ENCODE measurements at places on chromosomes 1 and 21. TPM values are rescaled to one million over a fixed set of nuclear protein-coding genes. Genes with fewer than 3 reads are reported as not detected.

DNA sequence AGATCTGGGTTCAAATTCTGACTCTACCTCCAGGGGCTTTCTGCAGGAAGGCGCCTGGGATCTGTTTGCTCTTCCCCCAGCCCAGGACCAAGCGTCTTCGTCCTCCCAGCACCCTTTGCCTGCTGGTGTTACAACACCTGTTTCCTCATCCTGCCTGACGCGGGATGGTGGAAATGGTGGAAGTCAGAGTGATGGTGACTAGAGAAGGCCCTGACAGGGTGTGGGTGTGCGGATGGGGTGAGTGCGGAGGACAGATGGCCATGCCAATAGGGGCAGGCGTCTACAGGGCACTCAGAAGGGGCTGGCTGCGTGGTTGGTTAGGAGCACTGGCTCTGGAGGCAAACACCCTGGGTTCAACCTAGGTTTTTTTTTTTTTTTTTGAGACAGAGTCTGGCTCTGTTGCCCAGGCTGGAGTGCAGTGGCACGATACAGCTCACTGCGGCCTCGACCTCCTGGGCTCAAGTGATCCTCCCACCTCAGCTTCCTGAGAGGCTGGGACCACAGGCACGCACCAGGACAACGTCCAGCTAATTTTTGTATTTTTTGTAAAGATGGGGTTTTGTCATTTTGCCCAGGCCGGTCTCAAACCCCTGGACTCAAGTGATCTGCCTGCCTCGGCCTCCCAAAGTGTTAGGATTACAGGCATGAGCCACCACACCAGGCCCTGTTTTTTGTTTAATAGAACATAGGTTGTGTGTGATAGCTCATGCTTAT is 1.5 kb downstream of the THEMIS2 start:
- H3K36me3 ChIP-seq: no peaks in the 10 kb centered on the region
- no peaks in the 10 kb centered on the region for H3K27me3 ChIP-seq
- no peaks in the 10 kb centered on the region for H3K4me1 ChIP-seq
- no peak overlapping the region for H3K27ac ChIP-seq
- H3K4me3 ChIP-seq: no peak overlapping the region

DNA sequence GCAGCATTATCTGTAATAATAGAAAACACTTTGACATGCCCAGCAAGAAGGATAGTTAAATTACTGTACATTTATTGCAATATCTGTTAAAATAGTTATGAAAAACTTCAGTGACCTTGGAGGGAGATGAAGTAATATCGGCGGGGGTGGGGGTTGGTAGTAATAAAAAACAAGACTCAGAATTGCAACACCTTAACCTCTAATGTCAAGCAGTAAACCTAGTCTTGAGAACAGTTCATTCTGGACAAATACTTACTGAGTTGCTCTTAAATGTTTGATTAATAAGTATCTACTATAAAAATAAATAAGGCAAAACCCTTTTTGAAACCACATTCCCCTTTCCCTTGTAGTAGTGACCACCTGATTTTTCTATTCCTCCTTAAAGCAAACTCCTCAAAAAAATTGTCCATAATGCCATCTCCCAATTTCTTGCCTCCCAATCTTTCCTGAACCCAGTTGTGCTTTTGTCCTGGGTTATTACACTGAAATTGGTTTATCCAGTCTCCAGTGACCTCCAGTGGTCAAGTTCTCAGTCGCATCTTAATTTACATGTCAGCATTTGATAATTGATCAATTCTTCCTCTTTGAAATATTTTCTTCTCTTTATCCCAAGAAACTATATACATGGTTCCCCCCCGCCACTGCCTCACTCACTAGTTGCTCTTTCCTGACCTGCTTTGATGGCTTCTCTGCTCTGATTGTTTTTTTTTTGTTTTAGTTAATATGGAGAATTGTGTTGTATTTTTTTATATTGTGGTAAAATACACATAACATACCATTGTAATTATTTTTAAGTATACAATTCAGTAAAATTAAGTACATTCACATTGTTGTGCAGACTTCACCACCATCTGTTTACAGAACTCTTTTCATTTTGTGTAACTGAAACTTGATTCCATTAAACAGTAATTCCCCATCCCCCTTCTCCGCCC is 36.8 kb downstream of the RAP1A start:
- no peak overlapping the region for H3K4me3 ChIP-seq
- no peaks in the 10 kb centered on the region for H3K36me3 ChIP-seq
- no peaks in the 10 kb centered on the region for H3K4me1 ChIP-seq
- DNase-seq: peak; percentile 35
- no peak overlapping the region for H3K27ac ChIP-seq

DNA sequence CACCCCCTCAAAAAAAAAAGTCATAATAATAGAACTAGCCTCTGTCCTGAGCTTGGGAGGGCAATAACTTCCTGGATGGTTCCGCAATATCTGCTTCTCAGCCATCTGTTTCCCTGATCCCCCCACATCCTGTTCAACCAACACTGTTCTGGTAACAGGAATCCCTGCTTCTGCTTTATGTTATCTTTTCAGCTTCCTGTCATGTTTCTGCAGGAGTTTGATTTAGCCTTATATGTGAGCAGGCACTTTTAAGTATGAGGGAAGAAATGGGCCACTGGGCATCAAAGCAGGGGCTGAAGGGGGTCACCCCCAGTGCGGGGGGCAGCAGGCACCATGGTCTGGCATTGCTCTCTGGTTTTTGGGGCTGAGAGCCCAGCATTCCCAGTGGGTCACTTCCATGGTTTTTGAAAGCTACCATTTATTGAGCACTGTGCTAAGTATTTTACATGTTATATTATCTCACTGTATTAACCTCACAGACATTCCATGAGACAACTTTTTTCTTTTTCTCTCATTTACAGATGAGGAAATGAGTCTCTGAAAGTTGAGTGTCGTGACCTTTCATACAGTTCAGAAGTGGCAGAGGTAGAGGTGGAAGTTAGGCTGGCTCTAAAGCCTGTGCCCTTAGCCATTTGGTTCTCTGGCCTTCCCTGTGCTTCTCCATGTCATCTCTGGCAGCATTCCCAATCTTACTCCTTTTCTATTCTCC is 61.9 kb downstream of the DNTTIP2 start:
- no peaks in the 10 kb centered on the region for H3K27me3 ChIP-seq
- H3K4me1 ChIP-seq: peaks cover 7% of the 10 kb centered on the region
- H3K36me3 ChIP-seq: no peaks in the 10 kb centered on the region
- no peak overlapping the region for H3K4me3 ChIP-seq

- H3K27ac ChIP-seq: no peak overlapping the region
- H3K36me3 ChIP-seq: no peaks in the 10 kb centered on the region
- DNase-seq: no peak
- H3K4me1 ChIP-seq: peaks cover 14% of the 10 kb centered on the region
- no peaks in the 10 kb centered on the region for H3K27me3 ChIP-seq
Observed at GRCh38 chr1:25566176-25566729, 22.8 kb downstream of the LDLRAP1 start.

- peak overlapping the region; percentile 98 for H3K27ac ChIP-seq
- H3K27me3 ChIP-seq: no peaks in the 10 kb centered on the region
- peaks cover 32% of the 10 kb centered on the region for H3K4me1 ChIP-seq
- H3K4me3 ChIP-seq: peak overlapping the region; percentile 98
- peaks cover 9% of the 10 kb centered on the region for H3K36me3 ChIP-seq
Observed at GRCh38 chr1:94236630-94237290, 624 bp downstream of the ARHGAP29 start.

DNA sequence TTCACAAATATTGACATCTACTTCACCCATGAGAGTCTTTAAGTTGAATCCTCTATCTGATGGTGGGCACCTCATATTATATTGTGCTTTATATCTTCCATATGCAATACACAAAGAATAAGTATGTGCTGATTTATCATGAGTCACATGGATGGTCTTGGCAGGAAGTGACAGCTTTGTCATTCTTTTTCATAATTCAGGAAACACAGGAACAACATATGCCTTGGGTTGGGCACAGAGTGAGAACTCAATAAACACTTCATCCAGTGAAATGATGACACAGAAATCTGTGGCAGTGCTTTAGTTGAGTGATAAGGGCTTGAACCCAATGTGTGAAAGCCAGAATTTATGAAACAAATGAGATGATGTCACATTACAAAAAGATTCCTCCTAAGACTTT is 41.2 kb downstream of the GADD45A start:
- no peaks in the 10 kb centered on the region for H3K27me3 ChIP-seq
- H3K36me3 ChIP-seq: no peaks in the 10 kb centered on the region

DNA sequence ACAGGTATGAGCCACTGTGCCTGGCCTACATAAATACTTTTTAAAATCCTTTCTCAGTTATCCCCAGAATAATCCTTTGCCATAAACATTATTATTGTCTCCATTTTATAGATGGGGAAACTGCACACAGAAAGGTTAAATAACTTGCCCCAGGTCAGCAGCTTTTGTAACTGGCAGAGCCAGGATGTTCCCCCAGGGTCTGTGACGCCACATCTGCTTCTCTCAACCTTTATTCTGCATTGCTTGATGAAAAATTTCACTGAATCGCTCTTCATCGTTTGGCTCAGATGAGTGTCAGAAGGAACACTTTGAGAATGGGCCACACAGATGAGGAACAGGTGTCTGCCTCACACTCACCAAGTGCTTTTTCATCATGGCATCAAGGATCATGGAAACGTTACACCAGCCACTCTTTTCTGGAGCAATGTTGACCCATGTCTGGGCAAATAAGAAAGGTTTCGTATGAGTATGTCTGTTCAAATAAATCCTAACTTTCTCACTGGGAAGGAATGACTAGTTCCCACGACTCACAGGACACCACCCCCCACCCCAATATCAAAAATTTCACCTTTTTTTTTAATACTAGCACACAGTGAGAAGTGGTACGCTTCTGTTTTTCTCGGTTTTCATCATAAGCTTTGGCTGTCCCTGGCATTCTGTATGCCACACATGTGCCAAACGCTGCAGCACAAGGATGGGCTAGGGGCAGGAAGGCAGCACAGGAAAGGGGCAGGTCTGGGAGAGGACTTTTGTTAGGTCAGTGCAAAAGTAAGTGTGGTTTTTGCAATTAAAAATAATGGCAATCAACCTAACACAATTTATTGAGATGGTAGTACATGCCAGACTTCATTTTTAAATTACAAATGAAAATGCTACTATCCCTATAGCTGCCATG is 9.0 kb upstream of the PTGFRN start:
- H3K36me3 ChIP-seq: no peaks in the 10 kb centered on the region
- no peaks in the 10 kb centered on the region for H3K4me1 ChIP-seq
- no peak overlapping the region for H3K27ac ChIP-seq
- no peaks in the 10 kb centered on the region for H3K27me3 ChIP-seq
- DNase-seq: no peak
- H3K4me3 ChIP-seq: no peak overlapping the region

DNA sequence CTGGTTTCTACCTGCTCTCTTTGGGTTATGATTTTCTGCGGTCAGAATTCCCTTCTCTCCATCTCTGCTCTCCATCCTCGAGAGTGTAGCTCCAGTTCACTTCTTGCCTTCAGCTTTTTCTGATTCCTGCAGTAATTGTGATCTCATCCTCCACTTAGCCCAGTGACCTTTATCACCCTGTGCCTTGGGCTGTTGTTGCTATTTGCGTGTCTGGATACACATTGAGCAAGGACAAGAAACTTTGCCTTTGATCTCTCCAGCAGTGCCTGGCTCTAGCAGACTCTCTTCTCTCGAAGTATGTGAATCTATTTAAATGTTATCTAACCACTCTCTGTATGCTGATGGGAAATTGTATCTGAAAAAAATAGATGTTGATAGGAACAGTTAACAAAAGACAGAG is 76.4 kb upstream of the MARK1 start:
- no peaks in the 10 kb centered on the region for H3K36me3 ChIP-seq
- H3K4me1 ChIP-seq: no peaks in the 10 kb centered on the region
- no peak for DNase-seq

- H3K27ac ChIP-seq: no peak overlapping the region
- H3K4me3 ChIP-seq: no peak overlapping the region
- no peaks in the 10 kb centered on the region for H3K4me1 ChIP-seq
- no peaks in the 10 kb centered on the region for H3K27me3 ChIP-seq
- DNase-seq: peak; percentile 62
Observed at GRCh38 chr1:30779294-30780071, 21.9 kb upstream of the LAPTM5 start.

DNA sequence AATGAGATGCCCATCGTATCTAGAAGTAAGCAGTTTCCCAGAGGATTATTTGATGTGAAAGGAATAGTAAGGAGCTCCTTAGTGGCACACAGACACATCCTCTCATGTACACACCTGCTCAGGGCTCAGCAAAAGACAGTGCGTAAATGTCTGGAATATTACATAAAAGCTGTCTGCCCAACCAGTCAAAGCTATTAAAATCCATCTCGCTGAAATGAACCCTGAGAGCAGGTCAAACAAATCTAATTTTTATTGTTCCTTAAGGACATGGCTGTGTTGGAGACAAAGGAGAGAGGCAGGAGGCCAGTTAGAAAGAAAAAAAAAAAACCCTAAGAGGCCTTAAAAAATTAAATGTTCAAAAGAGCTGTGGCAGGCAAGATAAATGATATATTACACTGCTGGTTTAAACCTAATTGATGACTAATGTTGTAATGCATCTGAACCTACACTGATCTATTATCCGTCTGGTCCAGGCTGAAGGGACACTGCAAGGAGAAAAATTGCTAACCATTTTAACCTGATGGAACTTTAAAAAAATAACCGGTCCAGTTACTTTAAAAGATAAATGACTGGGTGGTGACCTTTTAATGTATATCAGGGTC is 58.5 kb upstream of the FGGY start:
- DNase-seq: no peak
- no peaks in the 10 kb centered on the region for H3K4me1 ChIP-seq
- no peak overlapping the region for H3K27ac ChIP-seq
- H3K27me3 ChIP-seq: no peaks in the 10 kb centered on the region
- no peak overlapping the region for H3K4me3 ChIP-seq
- no peaks in the 10 kb centered on the region for H3K36me3 ChIP-seq

DNA sequence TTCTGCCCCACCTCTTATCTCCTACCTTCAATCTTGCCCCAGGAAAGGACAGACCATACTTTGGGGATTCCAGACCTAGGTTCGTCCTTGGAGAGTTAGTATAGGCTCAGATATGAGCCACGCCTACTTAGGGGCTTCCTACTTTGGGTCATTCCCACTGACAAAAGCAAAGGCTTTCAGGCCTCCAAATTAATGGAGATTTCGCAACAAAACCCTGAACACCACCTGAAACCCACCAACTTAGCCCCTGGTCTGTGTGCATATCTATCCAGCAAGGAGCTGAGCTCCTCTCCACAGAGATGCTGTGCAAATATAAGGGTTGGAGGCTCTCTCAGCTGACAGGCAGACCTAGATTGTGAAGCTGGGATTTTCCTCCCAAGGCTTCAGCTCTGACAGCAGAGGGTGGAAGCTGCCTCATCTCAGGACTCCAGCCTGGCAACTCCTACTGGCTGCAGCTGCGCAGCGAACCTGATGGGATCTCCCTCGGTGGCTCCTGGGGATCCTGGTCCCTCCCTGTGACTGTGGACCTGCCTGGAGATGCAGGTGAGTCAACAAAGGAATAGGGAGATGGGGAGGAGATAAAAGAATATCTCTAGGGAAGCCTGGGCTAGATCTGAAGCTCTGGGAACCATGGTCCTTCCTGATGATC is 2.1 kb downstream of the MPL start:
- H3K4me3 ChIP-seq: no peak overlapping the region
- H3K27ac ChIP-seq: no peak overlapping the region
- H3K36me3 ChIP-seq: no peaks in the 10 kb centered on the region
- H3K27me3 ChIP-seq: no peaks in the 10 kb centered on the region
- no peak for DNase-seq

LCE2D gene
- total RNA-seq: not detected

SPRR2D gene
- not detected for total RNA-seq
